ENCODE measurements at places on chromosomes 5 and 9. TPM values are rescaled to one million over a fixed set of nuclear protein-coding genes. Genes with fewer than 3 reads are reported as not detected.

The FSTL4 gene
- not detected for total RNA-seq

The EIF4EBP3 gene
- total RNA-seq = 19.1 TPM

The SHC3 gene
- 0.05 TPM for total RNA-seq

The SGTB gene
- total RNA-seq = 5.0 TPM

The IL13 gene
- not detected for total RNA-seq

The CKMT2 gene
- 0.62 TPM for total RNA-seq

The NRG2 gene
- total RNA-seq = not detected

The SLC45A2 gene
- total RNA-seq = 0.25 TPM

The AIF1L gene
- 0.63 TPM for total RNA-seq

The MCTP1 gene
- total RNA-seq = 5.9 TPM

The FOXD4L5 gene
- total RNA-seq = not detected

The C9 gene
- 1,513 TPM for total RNA-seq

The HTR4 gene
- total RNA-seq = 0.12 TPM

The PCDHGA3 gene
- total RNA-seq = 0.90 TPM

The C7 gene
- total RNA-seq = 191 TPM

The GARIN3 gene
- not detected for total RNA-seq

DNA sequence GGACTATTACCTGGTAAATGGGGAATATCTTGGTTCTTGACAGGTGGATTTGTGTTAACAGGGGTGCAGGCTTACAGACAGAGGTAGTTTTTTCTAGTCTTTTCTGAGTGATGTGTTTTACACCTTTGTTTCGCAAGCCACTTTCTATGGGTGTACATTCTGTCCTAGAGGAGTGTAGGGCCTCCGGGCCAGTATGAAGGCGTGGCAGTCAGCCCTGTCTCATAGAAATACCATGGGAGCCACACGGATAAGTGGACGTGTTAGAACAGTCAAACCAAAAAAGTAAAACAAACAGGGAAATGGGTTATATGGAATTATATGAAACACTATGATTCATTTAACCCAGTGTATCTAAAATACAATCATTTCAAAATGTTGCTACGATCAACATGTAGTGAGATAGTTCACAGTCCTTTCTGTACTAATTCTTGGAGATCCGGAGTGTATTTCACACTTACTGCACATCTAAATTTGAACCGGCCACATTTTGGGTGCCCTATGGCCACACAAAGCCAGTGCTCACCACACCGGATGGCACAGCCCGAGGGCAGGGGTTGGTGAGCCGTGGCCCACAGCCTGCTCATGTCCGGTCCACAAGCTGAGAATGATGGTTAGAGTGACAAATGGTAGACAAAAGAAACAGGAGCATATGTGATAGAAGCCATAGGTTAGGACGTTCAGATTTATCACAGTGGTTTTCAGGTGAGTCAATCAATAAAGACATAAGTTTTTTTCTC, 80.1 kb upstream of the IRX4 start:
- no peak for DNase-seq

DNA sequence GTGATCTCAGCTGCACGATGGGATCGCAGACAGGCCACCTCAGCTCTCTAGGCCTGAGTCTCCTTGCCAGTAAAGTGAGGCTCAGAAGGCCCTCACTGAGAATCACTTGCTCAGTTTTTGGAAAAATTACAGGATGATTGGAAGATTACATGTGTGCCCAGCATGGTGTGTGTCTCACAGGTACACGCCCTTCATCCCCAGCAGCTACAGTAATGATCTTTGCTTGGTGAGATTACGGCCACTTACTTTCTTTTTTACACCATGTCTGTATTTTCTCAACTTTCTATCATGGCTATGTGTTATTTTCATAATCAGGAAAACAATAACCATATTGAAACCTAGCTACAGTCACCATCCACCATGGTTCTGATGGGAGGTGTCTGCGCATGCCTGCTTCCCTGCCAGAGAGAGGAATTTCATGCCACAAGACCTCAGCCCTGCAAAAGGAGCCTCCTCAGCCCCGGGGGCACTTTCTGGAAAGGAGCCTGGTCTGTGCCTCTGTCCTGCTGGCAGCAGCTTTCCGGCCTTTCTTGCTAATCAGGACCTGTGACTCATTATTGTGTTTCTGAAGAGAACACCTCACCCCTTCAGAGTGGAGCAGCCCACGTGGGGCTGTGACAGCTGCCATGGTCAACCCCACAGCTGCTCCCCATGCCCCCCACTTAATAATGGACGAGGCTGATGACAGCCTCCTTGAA, 64.2 kb upstream of the OLFM1 start:
- no peak for DNase-seq

GRCh38 chr5:143400541-143401226, 2.8 kb downstream of the NR3C1 start:
- no peak for DNase-seq

DNA sequence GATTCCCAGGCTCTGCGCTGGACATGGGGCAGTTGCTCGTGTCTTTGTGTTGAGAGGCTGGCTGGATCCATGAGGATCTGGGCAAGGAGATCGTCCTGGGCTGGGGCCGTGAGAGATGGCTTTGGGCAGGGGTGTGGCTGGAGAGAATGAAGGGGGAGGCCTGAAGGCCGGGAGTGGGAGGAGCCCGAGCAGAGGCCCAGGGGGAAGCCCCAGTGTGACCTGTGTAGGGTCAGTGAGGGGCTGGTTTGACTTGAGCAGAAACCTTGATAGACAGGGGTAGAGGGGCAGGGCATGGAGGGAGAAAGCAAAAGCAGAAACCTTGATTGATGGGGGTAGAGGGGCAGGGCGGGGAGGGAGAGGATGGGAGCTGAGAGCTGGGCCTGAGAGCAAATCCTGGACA, 54.4 kb upstream of the ASS1 start:
- no peak for DNase-seq

GRCh38 chr5:159092332-159092687, 7.4 kb downstream of the EBF1 start:
- no peak for DNase-seq

GRCh38 chr5:39411061-39411460, 13.7 kb downstream of the DAB2 start:
- DNase-seq = no peak

GRCh38 chr5:14108170-14108996, 34.8 kb upstream of the TRIO start:
- peak; percentile 68 for DNase-seq

GRCh38 chr9:122252796-122253195, 11.8 kb downstream of the RBM18 start:
- DNase-seq = no peak

GRCh38 chr5:60162441-60162840, 268.9 kb upstream of the PDE4D start:
- no peak for DNase-seq

DNA sequence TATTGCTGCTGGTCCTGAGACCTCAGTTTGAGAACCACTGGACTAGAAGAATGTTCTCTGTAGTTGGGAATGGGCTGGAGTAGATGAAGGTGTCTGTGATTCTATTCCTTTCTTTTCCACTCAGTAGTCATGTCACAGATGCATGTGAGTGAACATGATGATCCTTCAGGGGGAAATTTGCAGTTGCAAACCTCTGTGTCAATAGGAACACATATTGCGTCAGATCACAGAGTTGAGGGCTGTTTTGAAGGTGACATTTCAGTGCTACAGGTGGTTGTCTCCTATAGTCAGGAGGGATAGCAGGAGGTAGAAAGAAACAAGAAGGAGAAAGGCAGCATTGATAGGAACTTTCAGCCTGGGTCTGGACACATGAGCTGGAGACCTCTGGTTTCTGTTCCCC, 239.3 kb downstream of the ARHGEF28 start:
- no peak for DNase-seq

GRCh38 chr5:16616536-16617273, at the start of gene RETREG1:
TSS of gene RETREG1 (minus strand) at chr5:16616997. CDS start at chr5:16616971, 26 bp downstream.
- peak; percentile 71 for DNase-seq

DNA sequence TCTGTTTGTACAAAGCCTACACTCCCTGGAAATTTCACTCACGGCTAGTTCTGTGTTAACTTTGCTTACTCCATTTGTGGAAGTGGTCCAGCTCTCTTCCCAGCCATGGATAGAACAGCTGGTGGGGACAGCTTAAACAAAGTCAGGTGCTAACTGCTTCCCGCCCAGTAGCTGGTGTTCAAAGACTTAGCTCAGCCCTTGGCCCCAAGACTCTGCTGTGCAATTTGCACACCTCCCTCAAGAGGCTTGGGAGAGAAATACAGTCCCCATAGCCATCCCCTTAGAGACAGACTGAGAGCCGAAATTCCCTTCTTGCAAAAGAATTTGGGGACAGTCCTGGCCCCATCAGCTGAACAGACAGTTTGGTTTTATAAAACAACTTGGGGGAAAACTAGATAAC, 73.8 kb upstream of the RAI14 start:
- DNase-seq = no peak

GRCh38 chr5:28967848-28968247, 1929.5 kb upstream of the CDH9 start:
- no peak for DNase-seq

DNA sequence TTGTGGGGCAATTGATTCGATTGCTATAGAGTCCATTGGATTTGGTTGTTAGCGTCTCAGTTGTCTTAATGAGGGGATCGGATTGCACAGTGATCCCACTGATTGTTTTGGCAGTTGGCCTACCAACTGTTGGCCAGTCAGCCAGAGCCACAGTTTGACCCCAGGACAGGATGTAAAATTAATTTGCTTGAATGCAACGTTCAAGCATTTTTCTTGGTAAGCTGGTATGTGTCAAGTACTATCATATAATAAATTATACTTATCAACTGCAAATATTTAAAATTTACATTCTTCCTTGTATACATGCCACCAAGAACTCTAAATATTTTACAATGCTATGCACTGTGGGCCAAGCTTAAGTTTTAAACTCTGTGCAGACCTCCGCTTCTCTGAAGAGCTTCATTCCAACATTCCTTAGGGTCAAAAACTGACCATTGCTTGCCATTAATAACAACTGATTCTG, 80.4 kb upstream of the OSMR start:
- DNase-seq = no peak

DNA sequence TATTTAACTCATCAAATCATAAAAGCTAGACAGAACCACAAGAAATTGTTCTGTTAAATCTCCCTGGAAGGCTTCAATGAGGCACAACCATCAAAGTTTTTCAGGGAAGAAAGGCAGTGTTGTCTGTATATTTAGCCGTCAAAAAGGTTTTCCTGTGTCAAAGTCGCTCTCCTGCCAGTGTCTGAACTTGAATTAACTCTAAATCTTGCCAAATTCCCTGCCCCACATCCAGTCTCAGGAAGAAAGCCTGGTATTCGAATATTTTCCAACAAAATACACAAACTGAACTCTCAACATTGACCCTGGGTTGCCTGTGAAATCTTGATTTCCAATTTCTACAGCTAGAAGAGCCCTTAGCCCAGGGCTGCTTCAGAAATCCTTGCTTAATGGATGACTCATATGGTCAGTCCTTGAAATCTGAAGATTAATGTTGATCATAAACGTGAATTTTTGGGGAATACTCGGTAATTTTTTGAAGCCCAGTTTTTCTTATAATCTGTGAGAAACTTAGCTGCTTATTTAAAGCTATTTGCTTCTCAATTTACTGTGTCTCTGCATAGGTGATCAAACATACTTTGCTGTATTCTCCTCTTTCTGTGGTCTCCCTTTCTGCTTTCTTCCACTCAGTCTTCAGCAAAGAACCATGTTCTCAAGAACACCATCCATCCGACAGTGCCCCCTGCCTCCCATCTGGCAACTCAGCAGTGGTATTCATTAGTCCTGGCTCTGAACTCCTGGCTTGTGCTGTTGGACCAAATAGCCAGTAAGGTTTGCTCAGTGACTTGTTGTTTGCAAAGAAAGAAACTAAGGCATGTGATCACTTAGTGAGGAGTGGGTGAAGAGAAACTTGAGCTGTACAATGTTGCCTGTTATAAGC, 58.9 kb downstream of the NREP start:
- DNase-seq = no peak

- DNase-seq = no peak
Measured at GRCh38 chr9:5593904-5594303, 35.0 kb upstream of the RIC1 start.

GRCh38 chr5:58922461-58923171, 339.7 kb downstream of the RAB3C start:
- DNase-seq = no peak

- no peak for DNase-seq
Measured at GRCh38 chr5:138115254-138115653, 24.0 kb downstream of the NME5 start.

- no peak for DNase-seq
Measured at GRCh38 chr5:170632266-170632984, 128.6 kb downstream of the KCNIP1 start.

- no peak for DNase-seq
Measured at GRCh38 chr9:78248635-78249034, 12.8 kb downstream of the CEP78 start.
